ENCODE measurements at places on chromosomes 5 and 9. TPM values are rescaled to one million over a fixed set of nuclear protein-coding genes. Genes with fewer than 3 reads are reported as not detected.

The SHC3 gene
- 106 TPM for total RNA-seq

The LCN15 gene
- total RNA-seq, result 2.0 TPM

The C9orf152 gene
- 0.51 TPM for total RNA-seq

The XRCC4 gene
- 4.0 TPM for total RNA-seq

The SLC6A3 gene
- not detected for total RNA-seq

The INSYN2B gene
- 9.0 TPM for total RNA-seq

GRCh38 chr9:89522959-89523285, 25.0 kb upstream of the SEMA4D start:
- DNase-seq, result no peak

DNA sequence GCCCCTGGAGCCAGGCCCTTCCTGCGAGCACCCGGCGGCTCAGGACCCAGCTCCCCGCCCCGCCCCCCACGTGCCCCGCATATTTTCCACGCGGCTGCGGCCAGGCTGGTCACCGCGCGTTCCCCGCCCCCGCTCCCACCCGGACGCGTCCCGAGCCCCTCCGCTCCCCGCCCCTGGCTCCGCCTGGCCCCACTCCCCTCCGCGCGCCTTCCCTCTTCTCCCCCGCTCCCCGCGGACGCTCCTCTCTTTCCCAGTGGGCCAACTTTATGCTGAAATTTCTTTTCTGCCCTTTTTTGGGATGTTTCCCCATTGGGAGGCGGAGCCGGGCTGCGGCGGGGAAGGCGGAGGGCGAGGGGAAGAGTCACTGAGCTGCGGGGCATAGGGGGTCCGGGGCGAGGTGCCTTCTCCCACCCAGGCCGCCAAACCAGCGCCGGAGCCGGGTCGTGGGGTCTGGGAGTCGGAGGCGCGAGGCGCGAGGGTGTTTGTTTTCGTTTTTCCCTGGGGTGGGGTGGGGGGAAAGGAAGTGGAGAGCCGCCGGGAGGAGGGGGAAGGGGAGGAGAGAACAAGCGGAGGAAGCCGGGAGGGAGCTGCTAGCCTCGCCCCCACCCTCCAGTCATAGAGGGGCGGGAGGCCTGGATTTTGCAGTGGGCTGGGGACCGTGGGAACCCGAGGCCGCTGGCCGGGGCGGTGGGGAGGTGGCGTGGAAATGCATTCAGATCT, 1.0 kb upstream of the TPM2 start:
- DNase-seq, result no peak

- no peak for DNase-seq
These were observed 868.7 kb upstream of the CDH9 start for GRCh38 chr5:27906931-27907601.

- no peak for DNase-seq
These were observed 513.4 kb upstream of the MEF2C start for GRCh38 chr5:89396278-89396954.

GRCh38 chr5:72285424-72285821, 34.6 kb downstream of the MRPS27 start:
- no peak for DNase-seq

DNA sequence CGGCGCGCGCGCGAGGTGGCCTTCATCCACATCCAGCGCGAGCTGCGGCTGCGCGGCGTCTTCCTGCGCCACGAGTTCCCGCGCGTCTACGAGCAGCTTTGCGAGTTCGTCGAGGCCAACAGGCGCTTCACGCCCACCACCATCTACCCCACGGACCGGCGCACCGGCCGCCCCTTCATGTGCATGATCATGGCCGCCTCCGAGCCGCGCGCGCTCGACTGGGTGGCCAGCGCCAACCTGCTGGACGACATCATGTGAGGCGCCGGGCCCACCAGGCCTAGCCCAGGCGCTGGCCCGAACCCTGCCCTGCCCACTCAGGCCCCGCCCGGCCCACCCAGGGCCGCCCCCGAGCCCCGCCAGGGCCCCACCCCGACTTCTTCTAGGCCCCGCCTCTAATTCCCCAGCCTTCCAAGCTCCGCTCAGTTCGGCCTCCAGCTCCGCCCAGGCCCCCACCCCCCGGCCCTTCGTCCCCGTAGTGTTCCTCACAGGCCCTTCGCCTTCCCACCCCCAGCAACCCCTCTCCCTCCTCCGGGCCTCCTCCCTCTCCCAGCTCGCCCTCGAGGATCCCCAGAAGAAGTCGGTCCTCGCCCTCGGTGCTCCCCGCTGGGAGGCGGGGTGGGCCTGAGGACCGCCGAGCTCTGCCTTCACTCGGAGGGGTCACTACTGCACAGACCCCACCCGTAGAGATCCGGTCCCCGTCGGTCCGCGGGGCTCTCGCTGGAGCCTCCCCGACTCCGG, 2.0 kb upstream of the PHPT1 start:
- no peak for DNase-seq

- DNase-seq, result no peak
These were observed 32.0 kb upstream of the ITGA2 start for GRCh38 chr5:52956915-52957747.

DNA sequence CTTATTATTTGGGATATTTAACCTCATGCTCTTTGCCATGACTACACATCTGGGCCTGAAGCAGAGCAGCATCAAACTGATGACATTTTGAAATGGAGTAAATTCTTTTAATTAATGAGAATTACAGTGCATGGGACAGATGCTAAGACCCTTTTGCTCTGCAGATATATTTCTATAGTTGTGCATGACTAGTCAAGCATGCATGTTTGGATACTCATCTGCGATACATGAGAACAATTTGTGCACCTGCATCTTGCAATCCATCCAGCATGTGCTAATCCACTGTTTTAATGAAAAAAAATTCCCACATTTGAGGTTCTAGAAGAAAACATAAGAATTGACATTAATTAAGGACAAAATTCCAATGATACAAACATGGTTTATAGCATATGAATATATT, 1047.6 kb upstream of the ACO1 start:
- DNase-seq, result no peak

GRCh38 chr5:52760695-52761366, 26.9 kb upstream of the ITGA1 start:
- no peak for DNase-seq
